A673 (cell line): ENCODE measurements at places on chromosomes 7 and 10. TPM values are rescaled to one million over a fixed set of nuclear protein-coding genes. Genes with fewer than 3 reads are reported as not detected.

DNA sequence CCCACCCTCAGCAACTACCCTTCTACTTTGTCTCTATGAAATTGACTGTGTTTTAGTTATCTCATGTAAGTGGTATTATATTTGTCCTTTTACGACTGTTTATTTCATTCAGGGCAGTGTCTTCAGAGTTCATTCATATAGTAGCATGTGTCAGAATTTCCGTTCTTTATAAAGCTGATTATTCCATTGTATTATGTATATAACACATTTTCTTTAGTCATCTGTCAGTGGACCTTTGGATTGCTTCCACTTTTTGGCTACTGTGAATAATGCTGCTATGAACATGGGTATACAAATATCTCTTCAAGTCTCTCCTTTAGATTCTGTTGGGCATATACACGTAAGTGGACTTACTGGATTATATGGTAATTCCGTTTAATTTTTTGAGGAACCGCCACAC is 14.5 kb downstream of the SLF2 start:
- DNase-seq, result no peak
- no peaks in the 10 kb centered on the region for H3K4me1 ChIP-seq
- peaks cover 81% of the 10 kb centered on the region for H3K36me3 ChIP-seq

NUTM2B gene
- total RNA-seq, result 1.0 TPM in 2 replicates

DNA sequence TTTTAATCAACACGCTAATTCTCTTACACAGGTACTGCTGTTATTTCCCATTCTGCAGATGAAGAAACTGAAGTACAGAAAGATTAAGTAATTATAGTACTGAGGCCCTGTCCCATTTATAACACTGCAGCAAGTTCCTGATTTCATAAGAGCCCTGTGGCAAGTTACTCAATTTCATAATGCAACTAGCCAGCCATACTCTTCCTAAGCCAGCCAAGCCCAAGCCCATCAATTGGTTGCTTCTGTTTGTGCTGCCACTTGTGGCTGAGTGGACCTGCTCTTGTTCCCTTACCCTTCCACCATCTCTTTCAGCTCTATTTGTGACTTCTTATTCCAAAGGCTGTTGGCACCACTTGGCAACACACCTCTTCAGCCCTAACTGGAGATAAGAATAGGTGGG is 19.7 kb upstream of the PRPF18 start:
- H3K27me3 ChIP-seq, result no peaks in the 10 kb centered on the region
- H3K27ac ChIP-seq, result no peak overlapping the region
- DNase-seq, result no peak
- no peaks in the 10 kb centered on the region for H3K4me1 ChIP-seq
- no peak overlapping the region for H3K4me3 ChIP-seq

- no peaks in the 10 kb centered on the region for H3K36me3 ChIP-seq
- H3K27ac ChIP-seq, result no peak overlapping the region
- no peak for DNase-seq
- H3K4me3 ChIP-seq, result no peak overlapping the region
- no peaks in the 10 kb centered on the region for H3K4me1 ChIP-seq
- no peaks in the 10 kb centered on the region for H3K27me3 ChIP-seq
These were observed 4.9 kb upstream of the ZFYVE27 start for GRCh38 chr10:97732052-97732359.

CALML5 gene
- total RNA-seq, result not detected in 2 replicates

EGFR gene
- total RNA-seq, result 0.59 and 0.84 TPM in 2 replicates

- H3K4me3 ChIP-seq, result no peak overlapping the region
- no peaks in the 10 kb centered on the region for H3K4me1 ChIP-seq
- peaks cover 67% of the 10 kb centered on the region for H3K27me3 ChIP-seq
- no peak overlapping the region for H3K27ac ChIP-seq
- no peak for DNase-seq
These were observed 106.1 kb downstream of the POU6F2 start for GRCh38 chr7:39083781-39084180.

ADGRA1 gene
- total RNA-seq, result 0.82 and 0.87 TPM in 2 replicates

BLNK gene
- not detected in 2 replicates for total RNA-seq

DNA sequence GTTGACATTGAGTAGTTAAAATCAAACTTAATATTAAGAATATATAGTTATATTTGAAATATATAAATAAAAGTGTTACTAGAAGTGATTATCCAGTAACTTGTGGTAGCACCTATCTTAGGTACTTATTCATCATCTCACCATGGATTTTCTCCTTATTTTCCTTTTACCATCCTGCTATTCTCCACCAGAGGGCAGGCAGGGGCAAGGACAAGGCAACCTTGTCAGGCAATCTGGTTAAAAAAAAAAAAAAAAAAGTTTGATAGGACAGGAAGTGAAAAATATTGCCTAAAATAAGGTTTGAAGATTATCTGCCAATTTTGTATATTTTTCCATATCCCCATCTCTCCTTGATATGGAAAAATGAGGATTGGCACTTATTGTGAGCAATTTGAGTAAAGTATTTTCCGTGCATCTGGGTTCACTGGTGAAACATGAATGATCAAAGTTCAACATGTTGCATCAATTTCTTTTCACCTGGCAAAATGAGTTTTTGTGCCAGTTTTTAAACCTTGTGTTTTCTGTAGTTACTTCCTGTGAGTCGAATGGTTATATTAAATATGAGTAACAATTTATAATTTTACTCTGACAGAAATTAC is 256.7 kb downstream of the AGMO start:
- DNase-seq, result peak; percentile 69
- H3K4me3 ChIP-seq, result no peak overlapping the region
- H3K27me3 ChIP-seq, result no peaks in the 10 kb centered on the region
- H3K27ac ChIP-seq, result no peak overlapping the region
- peaks cover 6% of the 10 kb centered on the region for H3K4me1 ChIP-seq
- no peaks in the 10 kb centered on the region for H3K36me3 ChIP-seq

GRCh38 chr10:73209705-73210104 is 37.4 kb downstream of the DNAJC9 start:
- H3K27me3 ChIP-seq, result no peaks in the 10 kb centered on the region
- H3K27ac ChIP-seq, result no peak overlapping the region

DNA sequence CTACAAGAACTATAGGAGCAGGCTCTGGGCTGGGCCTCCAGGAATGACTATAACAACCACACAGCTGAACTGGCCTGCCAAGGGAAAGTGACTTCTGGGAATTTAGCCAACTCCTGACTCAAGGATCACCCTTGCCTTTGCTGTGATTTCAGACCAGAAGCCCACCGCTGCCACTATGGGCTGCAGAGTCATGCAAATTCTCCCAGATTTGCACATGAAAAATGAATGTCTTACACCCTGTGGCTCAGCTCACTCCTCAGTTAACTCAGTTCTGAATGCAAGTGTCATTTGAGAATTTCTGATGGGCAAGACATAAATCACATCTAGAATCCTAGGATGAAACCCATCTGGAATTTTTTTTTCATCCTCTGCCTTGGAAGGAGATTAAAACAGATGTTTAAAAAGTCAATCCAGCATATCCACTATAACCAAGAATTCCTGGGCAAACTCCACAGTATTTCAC is 186.5 kb upstream of the BET1 start:
- peak overlapping the region; percentile 53 for H3K27ac ChIP-seq
- H3K36me3 ChIP-seq, result no peaks in the 10 kb centered on the region
- H3K27me3 ChIP-seq, result no peaks in the 10 kb centered on the region
- H3K4me1 ChIP-seq, result peaks cover 12% of the 10 kb centered on the region
- H3K4me3 ChIP-seq, result no peak overlapping the region

- no peaks in the 10 kb centered on the region for H3K36me3 ChIP-seq
- no peak for DNase-seq
- no peak overlapping the region for H3K27ac ChIP-seq
- no peaks in the 10 kb centered on the region for H3K27me3 ChIP-seq
- H3K4me3 ChIP-seq, result no peak overlapping the region
- no peaks in the 10 kb centered on the region for H3K4me1 ChIP-seq
These were observed 131.0 kb upstream of the DNAJB12 start for GRCh38 chr10:72485701-72486100.

- H3K27me3 ChIP-seq, result no peaks in the 10 kb centered on the region
- peak; percentile 83 for DNase-seq
- no peaks in the 10 kb centered on the region for H3K36me3 ChIP-seq
- H3K4me1 ChIP-seq, result peaks cover 9% of the 10 kb centered on the region
These were observed 72.0 kb upstream of the TES start for GRCh38 chr7:116138202-116138801.

AIFM2 gene
- total RNA-seq, result 4.3 and 5.7 TPM in 2 replicates
